Mesendoderm (in vitro differentiated cells): ENCODE measurements at places on chromosomes 7 and 10.

- DNase-seq = no peak
Measured at GRCh38 chr7:140317597-140317996, 80.7 kb downstream of the SLC37A3 start.

- no peak for DNase-seq
Measured at GRCh38 chr7:95545673-95546072, 50.6 kb downstream of the PDK4 start.

DNA sequence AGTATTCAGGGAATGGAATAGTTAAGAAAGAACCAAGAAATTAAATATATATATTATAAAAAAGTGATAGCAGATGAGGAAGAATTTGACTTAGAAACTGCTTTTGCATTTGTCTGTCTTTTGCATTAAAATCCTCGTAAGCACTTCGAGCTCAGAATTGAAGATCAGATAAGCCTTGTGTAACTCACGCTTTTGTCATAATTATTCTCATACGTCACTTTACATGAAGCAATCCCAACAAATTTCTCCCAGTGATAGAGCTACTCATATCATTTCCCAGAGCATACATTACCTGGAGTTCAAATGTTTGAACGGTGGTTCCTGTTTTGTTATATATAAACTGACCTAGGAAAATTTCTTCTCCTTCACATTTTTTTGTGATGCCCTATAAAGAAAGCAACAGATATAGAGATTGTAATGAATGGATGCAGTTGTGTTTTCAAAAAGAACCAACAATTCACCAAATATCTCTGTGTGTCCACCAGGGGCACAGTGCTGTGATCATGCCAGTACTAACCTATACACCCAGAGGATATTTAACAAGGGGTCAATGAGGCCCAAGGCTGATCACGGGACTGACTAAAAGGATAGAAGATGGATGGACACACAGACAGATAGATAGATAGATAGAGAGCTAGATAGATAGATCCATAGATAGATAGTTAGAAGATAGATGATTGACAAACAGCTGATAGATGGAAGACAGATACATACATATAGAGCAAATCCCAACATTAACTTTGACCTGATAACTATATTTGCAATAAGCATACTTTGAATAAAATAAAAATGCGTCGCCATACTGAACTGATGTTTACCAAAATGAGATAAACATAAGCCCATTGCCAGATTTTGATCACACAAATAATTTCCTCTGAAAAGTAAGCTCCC, 9.3 kb upstream of the HUS1 start:
- peak; percentile 51 for DNase-seq

DNA sequence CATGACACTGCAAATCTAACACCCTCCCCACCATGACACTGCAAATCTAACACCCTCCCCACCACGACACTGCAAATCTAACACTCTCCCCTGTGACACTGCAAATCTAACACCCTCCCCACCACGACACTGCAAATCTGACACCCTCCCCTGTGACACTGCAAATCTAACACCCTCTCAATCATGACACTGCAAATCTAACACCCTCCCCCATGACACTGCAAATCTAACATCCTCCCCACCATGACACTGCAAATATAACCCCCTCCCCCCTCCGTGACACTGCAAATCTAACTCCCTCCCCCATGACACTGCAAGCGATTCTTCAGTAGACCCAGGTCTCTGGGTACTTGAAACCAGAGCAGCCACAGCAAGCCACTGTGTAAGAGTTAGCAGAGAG, 604.4 kb downstream of the DNAJB6 start:
- DNase-seq = no peak

DNA sequence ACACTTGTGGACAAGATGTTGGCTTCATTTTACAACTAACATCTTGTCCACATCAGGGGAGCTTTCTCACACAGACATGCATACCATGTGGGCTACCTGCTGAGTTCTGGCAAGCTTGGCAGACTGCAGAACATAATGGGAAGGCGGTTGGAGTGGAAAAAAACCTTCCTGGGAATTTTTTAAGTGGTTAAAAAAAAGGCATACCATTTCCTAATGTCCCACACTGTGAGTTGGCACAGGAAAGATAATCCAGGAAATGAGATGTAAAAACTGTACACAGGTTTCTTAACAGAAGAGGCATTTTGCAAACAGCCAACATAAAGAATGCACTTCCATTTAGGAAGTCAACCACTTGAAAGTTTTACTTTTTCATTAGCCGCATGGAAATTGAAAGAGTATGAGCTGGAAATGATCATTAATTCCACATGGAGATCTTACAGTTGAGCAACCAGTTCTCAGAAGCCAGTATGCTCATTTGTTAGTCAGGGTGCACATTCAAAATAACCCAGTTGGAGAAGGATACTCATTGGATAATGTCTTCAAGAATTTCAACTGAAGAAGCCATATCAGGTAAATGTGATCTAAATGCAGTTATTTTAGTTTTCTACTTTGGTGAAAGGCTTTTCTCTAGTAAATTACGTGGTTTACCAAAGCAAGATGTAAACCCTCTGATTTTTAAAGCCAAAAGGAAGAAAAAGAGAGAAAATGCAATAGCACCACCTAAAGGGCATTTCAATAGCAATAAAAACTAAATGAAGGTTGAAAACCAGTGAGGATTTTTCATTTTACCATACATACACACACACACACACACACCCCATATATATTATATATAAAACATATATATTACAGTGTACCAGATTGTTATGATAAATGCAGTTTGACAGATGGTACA, 194.0 kb downstream of the TAX1BP1 start:
- peak; percentile 79 for DNase-seq

- DNase-seq = no peak
Measured at GRCh38 chr10:107733328-107734130, 569.0 kb upstream of the SORCS1 start.

DNA sequence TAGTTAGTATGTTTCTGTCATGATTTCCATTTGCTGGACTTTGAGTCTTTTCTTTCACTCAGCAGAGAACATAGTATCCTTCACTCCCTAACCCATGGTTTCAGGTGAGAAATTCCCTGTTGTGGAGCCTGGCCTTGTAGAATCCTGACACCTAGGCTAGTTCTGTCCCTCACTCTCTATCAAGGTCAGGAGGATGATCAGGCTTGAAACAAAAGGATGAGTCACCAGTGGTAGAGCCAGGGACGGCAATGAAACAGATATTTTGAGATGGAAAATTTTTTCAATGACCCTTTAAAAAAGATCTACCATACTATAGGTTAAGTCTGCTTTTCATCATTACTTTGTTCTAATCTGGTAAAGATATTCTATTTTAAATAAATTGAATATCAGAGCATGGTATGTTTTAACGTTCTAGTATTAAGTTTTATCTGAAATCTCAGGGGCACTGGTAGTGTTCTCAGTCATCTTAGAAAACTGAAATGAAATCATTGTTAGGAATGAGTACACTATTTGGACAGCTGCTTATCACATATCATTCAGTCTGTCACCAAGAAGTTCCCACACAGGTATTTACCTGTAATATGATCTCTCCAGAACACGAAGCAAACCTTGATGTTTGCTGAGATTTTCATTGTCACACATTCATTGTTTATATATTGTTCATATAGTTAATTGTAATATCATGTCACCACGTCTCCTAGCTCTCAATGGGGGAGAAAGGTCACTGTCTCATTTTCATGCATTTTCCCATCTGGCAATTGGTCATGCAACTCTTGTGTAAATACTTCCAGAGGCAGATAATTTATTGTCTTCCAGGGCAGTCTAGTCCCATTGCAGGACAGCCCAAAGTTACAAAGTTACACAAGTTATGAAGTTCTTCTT, 299.9 kb upstream of the LRRTM3 start:
- DNase-seq = peak; percentile 32

DNA sequence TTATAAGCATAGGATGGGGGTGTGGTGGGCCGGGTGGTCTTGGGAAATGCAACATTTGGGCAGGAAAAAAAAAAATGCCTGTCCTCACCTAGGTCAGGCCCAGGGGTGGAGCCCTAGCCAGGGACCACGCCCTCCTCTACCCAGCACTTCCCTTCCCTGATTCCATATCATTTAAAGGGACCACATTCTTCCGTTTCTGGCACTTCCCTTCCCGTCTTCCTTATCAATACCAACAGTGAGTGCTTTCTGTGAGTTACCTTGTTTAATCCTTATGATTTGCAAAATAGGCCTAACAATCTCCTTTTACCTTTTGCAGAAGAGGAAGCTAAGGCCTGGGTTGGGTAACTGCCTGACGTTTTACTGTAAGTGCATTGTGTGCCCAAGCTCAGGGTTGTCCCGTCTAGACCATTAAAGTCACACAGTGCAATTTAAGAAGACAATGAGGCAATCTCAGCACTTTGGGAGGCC, 16.7 kb upstream of the C10orf95 start:
- DNase-seq = no peak

- DNase-seq = peak; percentile 85
Measured at GRCh38 chr10:47311932-47312662, 10.2 kb upstream of the GDF2 start.

- DNase-seq = no peak
Measured at GRCh38 chr10:6321880-6322279, 119.1 kb downstream of the PFKFB3 start.

DNA sequence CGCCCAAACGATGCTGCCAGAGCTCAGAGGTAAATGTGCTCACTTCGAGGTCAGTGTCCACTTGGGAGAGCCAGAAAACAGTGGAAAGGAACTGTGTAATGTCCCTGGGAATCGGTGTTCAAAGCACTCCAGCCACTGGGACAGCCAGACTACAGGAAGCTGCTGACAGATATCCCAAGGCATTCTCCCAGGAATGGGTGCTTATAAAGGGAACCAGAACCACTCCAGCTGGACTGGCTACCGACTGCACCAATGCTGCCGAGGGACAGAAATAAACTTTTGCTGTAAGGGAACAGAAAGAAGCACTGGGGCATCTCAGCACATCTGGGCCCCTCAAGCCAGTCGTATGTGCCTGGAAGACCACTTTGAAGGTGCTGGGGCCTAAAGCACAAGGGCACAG, 76.7 kb downstream of the ATXN7L1 start:
- no peak for DNase-seq

GRCh38 chr10:23978317-23978716, 230.6 kb upstream of the KIAA1217 start:
- no peak for DNase-seq

DNA sequence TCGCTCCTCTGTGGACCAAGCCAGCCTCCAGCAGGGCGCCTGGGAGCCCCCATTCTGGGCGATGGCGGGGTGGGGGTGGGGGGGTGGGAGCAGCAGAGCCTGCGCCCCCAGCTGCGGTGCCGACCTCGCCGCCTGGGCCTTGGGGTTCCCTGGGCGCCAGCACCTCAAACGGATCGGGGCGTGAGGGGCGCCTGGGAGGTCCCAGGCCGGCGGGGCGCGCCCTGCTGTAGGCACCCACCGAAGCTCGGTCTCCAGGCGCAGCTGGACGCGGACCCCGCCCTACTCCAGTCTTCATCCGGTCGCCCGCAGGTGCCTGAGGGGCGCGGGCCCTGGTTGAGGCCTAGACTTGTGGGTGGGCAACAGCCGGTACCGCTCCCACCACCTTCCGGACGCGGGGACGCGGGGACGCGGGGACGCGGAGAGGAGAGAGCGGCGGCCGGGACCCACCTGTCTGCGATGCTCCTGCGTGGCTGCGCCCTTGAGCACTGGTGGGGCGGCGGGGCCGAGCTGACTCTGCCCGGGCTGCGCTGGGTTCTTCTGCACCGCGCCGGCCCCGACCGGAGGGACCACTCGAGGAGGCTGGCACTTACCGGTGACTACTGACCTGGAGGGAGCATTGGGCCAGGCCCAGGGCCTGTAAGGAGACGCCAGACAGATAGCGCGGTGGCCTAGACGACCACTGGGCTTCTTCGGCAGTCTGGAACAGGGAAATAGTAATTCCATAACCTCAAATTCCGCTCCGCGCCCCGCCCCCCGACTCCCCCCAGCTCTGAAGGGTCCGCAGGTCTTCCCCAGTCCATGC, 5.5 kb upstream of the KCP start:
- no peak for DNase-seq

- DNase-seq = no peak
Measured at GRCh38 chr10:23742807-23743206, 303.9 kb downstream of the OTUD1 start.

GRCh38 chr7:131513245-131514061, 43.0 kb downstream of the PODXL start:
- DNase-seq = peak; percentile 95
